ENCODE measurements at places on chromosomes 3 and 15. TPM values are rescaled to one million over a fixed set of nuclear protein-coding genes. Genes with fewer than 3 reads are reported as not detected.

AGTR1 gene
- total RNA-seq: 5.1 TPM

ACKR2 gene
- 0.11 TPM for total RNA-seq

GUCA1C gene
- total RNA-seq: not detected

VEPH1 gene
- total RNA-seq: 49.0 TPM

C2CD4A gene
- total RNA-seq: not detected

LDHAL6B gene
- not detected for total RNA-seq

BNIP2 gene
- total RNA-seq: 229 TPM

CACNA2D2 gene
- total RNA-seq: not detected

SAMMSON gene
- total RNA-seq: not detected

IMPG2 gene
- 0.23 TPM for total RNA-seq

IL17RE gene
- total RNA-seq: 1.1 TPM

FAM162A gene
- total RNA-seq: 27.6 TPM

DNA sequence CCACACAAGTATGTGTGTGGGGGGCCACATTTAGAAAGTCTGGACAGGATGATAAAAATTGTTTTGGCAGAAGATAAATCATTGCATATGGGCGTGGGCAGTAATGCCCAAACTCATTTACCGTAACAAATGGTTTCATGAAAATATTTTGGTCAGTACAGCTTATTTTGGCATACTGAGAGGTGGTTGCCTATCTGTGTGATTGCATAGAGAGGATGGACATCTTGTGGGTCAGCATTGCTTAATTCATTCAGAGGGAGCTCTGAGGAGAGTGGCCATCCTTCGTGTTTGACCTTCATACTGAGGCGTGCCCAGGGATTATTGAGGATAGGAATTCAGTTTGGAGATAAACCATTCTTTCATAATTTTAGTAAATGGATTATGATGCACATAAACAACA lies 162.5 kb downstream of the GAP43 start:
- DNase-seq: no peak

- no peak for DNase-seq
Measured at GRCh38 chr3:63862804-63863149, 828 bp downstream of the THOC7 start.

DNA sequence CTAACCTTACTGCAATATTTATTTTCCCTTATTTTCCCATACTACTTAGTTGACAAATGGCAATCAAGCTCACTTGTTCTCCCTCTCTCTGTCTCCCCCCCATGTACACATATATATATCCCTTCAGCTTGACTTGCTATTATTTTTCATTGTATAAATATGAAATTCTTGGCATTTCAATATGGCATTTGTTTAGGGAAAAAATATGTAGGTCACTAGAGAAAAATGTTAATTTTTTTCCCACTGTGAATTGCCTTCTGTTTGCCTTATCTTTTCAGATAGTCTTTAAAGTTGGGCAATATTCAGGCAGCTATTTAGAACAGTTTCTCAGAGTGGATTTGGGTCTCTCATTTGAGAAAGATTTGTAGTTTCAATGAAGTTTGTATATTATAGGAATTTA lies 62.8 kb upstream of the UTS2B start:
- no peak for DNase-seq

DNA sequence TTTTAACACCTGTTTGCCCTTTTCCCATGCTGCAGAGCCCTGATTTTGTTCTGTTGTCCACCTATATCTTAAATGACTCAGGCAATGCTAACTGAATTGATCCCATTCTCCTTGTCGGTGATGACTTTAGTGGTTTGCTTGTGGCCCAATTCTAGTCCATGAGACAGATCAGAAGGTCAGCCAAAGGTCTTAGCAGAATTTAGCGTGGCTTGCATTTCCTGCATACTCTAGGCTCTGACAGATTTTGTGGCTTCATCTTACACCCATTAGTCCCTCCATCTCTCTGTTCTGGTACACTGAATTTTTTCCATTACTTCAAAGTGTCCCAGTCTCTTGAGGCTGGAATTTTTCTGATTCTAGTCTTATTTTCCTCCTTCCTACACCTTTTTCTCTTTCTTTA lies 161.9 kb downstream of the STAC start:
- peak; percentile 19 for DNase-seq

GRCh38 chr15:95113041-95113440 lies 881.7 kb downstream of the MCTP2 start:
- DNase-seq: no peak

DNA sequence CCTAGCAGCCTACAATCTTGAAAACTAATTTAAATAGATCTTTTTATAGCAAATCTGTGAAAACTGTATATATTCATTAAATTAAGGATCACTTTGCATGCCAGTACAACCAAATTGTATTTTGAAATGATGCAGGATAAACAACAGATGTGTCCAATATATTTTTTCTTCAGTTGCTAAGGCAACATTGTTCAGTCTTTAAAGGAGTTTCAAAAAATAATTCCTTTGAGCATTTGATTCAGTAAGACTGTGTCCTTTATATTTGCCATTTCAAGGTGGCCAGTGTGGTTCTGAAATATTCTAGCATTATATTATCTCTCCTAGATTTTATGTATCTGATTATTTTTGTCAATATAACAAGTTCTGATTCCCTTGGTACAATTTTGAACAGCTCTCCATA lies 254.7 kb downstream of the PLOD2 start:
- DNase-seq: no peak

DNA sequence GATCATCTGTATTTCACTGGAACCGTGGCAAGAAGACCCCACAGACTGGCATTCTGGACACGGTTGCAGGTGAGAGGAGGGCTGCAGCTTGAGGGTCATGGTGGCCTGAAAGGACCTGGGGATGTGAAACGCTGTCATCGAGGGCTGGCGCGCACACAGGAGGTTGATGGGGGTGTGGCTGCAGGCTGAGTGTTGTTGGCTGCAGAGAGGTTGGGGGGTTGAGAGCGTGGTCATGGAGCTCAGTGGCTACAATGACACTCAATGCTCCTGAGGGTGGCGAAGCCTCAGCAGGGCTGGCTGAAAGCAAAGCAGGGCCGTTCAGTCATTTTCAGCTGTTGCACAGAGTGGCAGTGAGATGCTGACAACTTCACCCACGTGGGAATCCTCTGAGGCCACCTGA lies 21.0 kb downstream of the CPN2 start:
- no peak for DNase-seq

DNA sequence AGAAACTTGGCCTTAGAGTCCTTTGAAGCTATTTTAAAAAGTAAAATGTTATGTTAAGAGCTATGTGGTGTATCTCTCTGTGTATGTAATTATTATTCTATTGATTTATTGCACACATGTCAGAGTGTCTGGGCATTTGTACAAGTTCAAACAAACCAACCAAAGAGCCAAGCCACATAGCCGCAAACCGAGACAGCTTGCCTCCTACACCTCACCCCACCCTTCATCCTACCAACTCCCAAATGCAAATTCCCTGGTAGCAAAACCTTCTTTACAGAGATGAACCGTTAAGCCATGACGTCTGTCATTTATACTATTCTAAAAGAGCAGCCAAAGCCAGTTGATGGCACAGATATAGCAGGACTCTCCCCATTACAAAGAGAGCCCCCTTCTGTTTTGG lies 332.3 kb downstream of the ERC2 start:
- no peak for DNase-seq

- DNase-seq: no peak
Measured at GRCh38 chr3:25355034-25355885, 72.8 kb upstream of the RARB start.

GRCh38 chr15:50880206-50880605 lies 28.3 kb upstream of the AP4E1 start:
- peak; percentile 5 for DNase-seq

DNA sequence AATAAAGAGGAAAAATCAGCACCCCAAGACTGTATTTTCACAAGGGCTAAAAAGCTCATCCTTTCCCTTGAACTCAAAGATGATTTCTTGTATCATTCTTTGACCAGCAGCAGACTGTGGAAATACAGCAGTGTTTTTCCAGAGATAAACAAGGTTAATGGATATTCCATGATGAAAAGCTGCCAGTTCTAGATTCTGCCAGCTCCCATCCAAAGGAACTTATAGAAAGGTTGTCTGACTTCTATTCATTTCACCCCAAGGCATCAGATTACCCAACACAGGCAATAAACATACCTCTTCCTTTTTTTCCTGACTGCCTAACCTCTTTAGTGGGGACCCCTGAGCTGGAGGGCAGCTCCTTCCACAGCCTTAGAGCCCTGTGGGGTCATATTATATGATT lies 375.8 kb upstream of the THBS1 start:
- no peak for DNase-seq

DNA sequence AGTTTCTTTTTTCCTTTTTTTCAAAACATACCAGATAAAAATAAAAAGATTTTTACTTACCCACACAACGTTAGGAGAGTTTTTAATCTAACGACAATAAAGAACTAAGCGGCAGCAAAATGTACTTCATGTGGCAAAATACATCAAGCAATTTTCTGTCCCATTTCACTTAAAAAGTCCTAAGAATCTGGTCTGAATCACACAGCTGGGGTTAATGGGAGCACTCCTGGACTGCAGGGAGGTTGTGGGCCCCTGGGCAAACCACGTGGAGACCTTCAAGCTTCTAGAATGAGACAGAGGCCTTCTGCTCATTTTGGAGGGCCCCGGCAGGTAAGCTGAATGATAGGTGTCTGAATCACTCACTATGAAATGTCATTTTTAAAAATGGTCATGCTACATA lies 193.8 kb downstream of the RORA start:
- no peak for DNase-seq

- no peak for DNase-seq
Measured at GRCh38 chr3:154071146-154071545, 50.0 kb upstream of the ARHGEF26 start.

GRCh38 chr3:52315977-52316764 lies at the start of gene DNAH1:
Gene DNAH1 (plus strand): TSS chr3:52316319. CDS start chr3:52322443, 6,124 bp downstream.
- peak; percentile 66 for DNase-seq

DNA sequence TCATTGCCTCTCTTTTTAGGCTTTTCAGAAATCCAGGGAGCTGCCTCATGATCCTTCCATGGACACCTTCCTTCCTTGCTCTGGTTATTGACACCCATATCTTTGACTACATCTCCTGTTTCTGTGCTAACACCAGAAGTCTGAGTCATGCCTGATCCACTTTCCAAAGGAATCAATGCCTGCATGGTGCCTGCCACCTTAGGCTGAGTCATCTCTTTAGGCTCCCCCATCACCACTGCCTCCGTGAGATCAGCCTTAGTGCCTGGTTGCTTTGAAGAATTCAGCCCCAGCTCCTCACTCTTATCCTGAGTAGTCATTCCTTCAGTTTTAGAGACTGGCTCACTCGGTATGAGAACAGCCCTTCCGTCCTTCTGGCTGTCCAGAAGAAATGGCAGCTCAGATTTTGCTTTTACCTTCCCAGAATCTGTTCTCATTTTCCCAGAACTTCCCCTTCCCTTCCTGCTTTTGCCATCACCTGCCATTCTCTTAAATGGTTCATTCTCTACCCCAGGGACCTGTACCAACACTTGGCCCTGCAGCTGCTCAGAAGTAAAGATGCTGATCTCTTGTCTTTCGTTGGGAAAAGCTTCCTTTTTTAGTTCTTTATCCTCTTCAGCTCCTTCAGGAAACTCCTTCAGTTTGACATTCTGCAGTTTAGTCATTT lies 105.3 kb downstream of the MAP4 start:
- DNase-seq: peak; percentile 87

GRCh38 chr15:55740359-55740878 lies 2.5 kb downstream of the PRTG start:
- no peak for DNase-seq

- DNase-seq: peak; percentile 57
Measured at GRCh38 chr3:177050501-177051237, 146.6 kb downstream of the TBL1XR1 start.

DNA sequence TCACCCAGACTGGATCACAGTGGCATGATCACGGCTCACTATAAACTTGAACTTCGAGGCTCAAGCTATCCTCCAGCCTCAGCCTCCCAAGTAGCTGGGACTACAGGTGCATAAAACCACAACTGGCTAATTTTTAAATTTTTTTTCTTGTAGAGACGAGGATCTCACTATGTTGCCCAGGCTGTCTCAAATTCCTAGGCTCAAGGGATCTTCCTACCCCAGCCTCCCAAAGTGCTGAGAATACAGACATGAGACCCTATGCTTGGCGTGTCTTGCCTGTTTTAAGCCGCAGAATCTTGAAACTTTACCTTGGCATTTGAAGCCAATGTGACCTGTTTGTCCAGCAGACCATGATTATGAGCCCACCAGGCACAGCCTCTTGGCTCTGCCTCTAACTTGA lies 119.9 kb downstream of the OPA1 start:
- DNase-seq: no peak

DNA sequence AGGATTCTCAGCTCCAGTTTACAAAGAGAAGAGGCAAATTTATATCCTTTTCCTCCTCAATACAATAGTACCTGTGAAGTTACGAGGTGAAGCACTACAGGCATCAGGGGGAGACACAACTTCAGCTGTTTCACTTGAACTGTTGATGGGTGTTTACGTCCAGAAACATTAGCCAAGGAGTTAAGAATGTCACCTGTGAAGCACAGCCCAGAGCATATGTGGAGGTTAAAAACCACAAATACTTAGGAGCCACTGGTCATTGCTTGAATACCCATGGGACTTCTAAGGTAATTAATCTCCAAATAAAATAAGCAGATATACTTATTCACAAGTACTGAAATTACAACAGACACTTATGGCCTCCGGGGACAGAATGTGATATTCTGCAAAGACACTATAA lies 246.5 kb downstream of the ULK4 start:
- no peak for DNase-seq

Measured in LHCN-M2 (cell line).